ENCODE measurements at places on chromosomes 1 and 21.

DNA sequence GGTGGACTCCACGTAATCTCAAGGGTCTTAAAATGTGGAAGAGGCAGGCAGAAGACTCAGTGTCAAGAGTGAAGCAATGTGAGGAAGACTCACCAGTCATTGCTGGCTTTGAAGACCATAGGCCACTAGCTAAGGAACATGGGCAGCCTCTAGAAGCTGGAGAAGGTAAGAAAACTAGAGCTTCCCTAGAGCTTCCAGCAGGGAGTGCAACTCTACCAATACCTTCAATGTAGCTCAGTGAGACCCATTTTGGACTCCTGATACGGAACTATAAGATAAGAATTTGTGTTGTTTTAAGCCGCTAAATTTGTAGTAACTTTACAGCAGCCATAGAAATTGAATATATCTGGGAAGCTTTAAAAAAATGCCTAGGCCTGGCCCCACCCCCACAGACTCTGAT is 18.9 kb downstream of the METTL13 start:
- H3K4me3 ChIP-seq, result no peak overlapping the region
- no peaks in the 10 kb centered on the region for H3K27me3 ChIP-seq
- H3K36me3 ChIP-seq, result no peaks in the 10 kb centered on the region
- H3K27ac ChIP-seq, result no peak overlapping the region
- no peak for DNase-seq

GRCh38 chr21:9750341-9751086 is 770.9 kb upstream of the TPTE start:
- no peaks in the 10 kb centered on the region for H3K36me3 ChIP-seq
- H3K27ac ChIP-seq, result no peak overlapping the region
- no peak overlapping the region for H3K4me3 ChIP-seq
- H3K27me3 ChIP-seq, result no peaks in the 10 kb centered on the region
- H3K4me1 ChIP-seq, result no peaks in the 10 kb centered on the region
- DNase-seq, result no peak

GRCh38 chr1:161749509-161750407 is at the start of gene DUSP12:
Gene DUSP12, plus strand, starts transcription at chr1:161749786. Its CDS starts 16 bp downstream, at chr1:161749802.
- no peaks in the 10 kb centered on the region for H3K27me3 ChIP-seq
- peak within 1 kb of the TSS; percentile 92 for H3K4me3 ChIP-seq
- DNase-seq, result peak; percentile 91
- peak within 1 kb of the TSS; percentile 89 for H3K27ac ChIP-seq
- H3K36me3 ChIP-seq, result no peaks in the 10 kb centered on the region

DNA sequence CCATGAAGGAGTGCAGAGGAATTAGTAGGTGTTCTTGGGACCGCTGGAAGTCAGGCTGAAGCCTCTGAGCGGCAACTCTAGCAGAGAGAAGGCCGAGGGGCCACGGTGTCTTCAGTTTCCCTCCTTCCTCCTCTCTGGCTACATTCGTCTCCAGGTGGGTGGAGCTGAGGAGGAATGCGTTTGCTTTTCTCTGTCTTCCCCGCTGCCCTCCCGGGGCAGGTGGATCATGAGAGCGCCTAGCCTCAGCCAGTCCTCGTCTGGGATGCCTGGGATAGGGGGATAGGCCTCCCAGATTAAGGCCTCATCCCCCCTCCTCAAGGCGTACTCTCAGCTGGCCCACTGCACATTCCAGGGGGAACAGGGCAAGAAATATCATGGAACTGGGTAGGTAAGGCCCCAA is 7.5 kb upstream of the GOLT1A start:
- H3K27ac ChIP-seq, result no peak overlapping the region
- no peaks in the 10 kb centered on the region for H3K27me3 ChIP-seq
- no peak overlapping the region for H3K4me3 ChIP-seq
- DNase-seq, result no peak
- no peaks in the 10 kb centered on the region for H3K36me3 ChIP-seq

GRCh38 chr21:42157606-42158310 is 61.2 kb upstream of the ABCG1 start:
- no peaks in the 10 kb centered on the region for H3K36me3 ChIP-seq
- no peak for DNase-seq
- peaks cover 4% of the 10 kb centered on the region for H3K27me3 ChIP-seq
- H3K4me3 ChIP-seq, result no peak overlapping the region

DNA sequence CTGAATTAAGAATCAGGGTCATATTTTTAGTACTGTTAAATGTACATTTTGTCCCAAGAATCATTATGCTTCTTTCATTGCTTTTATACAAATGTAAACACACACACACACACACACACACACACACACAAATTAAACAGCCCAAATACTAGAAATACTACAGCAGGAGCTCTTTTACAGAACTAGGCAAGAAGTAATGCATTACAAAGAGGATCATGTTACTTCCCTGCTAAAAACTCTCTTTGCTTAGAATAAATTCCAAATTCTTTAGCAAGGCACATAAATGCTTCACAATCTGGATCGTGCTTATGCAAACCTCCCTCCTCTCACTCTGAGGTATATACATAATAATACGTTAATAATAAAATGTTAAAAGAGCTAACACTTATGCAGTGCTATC is 720.4 kb upstream of the ADGRL4 start:
- no peaks in the 10 kb centered on the region for H3K27me3 ChIP-seq
- DNase-seq, result no peak
- H3K36me3 ChIP-seq, result peaks cover 3% of the 10 kb centered on the region
- H3K27ac ChIP-seq, result no peak overlapping the region
- H3K4me3 ChIP-seq, result no peak overlapping the region

Measured in uterus (tissue), 4 donors.